Astrocyte (in vitro differentiated cells and primary cell): ENCODE measurements at places on chromosomes 11 and 22. TPM values are rescaled to one million over a fixed set of nuclear protein-coding genes. Genes with fewer than 3 reads are reported as not detected.

DNA sequence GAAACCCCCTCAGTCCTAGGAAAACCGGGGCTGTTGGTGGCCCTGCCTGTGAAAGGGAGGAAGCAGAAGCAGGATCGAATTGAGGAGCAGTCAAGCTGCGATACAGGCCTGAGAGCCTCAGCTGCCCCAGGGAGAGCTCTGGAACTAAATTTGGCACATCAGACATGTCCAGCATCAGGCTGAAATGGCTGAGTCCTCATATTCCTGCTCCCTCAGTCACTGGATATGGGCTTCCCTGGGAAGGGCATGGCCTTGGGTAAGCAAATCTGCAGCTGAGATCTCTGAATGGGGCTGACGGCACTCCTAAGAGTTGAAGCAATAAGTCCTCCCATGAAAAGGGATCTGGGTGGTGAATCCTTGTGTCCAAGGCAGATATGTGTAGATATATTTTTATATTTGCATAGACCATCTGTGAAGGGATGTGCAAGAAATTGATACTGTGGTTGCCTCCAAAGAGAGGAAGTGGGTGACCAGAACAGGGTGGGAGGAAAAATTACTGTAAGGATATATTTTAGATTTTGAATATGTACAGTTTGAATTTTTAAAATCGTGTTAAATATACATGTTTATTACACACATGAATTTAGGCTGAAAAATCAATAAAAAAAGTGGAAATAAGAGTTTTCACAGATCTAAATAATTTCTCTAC, 45.5 kb downstream of the APIP start:
- DNase-seq, result no peak

DNA sequence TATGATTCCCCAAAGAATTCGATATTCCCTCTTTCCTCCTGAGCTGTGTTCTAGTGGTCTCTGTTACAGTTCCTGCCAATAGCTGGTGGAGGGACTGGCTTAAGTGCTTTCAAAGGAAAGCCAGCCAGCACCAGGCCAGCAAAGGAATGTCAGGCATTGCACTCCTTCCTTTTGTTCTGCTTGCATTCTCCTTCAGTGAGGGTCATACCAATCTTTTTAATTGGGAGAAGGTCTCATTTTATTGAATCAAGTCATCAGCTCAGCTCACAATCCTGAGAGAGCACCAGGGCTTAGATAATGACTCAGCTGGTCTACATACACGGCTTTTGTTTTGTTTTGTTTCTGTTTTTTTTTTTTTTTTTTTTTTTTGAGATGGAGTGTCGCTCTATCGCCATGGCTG, 222.9 kb downstream of the NAV2 start:
- peak; percentile 96 for DNase-seq

DNA sequence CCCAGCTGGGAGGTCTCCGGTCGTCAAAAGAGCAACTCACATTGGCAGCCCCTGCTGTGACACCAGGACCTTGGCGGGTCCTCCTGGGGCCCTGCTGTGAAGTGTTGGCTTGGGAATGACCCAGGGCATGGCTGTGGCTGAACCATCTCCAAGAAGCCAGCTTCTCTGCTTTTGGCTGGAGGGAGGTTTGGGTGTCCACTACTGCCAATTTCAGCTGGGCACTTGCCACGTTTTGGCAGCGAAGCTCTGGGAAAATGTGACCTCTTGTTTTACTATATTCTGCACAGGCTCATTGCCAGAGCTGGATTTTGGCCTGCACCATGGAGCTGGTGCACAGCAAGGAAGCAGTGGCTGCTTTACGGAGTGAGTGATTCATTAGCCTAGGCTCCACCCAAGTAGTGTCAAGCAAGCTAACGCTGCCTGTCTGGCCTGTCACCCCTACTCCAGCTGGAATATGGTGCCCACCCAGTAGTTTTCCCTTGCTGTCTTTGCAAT, 24.3 kb upstream of the SMCO4 start:
- peak; percentile 27 for DNase-seq

DNA sequence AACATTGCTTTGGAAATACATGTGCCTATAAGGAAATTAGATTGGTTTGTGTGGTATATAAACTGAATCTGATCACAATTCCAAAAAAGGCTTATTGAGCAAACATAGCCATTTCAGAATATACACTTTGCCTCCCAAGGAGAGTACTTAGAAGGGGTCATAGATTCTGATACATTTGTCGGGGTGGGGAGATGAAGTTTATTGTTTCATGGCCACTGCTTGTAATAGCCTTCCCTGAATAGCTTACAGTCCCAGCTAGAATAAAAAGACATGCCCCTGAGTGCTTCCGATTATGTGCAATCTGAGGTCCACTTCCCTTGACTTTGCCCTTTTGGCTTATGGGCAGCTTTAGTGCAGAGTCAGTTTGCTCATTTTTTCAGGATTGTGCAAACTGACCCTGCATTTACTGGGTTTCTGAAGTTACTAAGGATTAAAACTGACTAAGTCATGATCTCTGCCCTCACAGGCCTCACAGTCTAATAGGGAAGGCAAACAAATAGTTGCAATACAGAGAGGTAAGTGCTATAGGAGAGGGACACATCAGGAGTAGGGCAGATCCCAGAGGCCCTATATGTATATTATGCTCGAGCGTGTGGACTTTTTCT, 184.2 kb downstream of the BLID start:
- DNase-seq, result no peak

Gene CRYBA4
- 1.1 and 2.0 TPM in 2 replicates for total RNA-seq
